ENCODE measurements at places on chromosomes 11 and 22.

GRCh38 chr11:130064596-130064995 lies 5.1 kb upstream of the APLP2 start:
- no peak for DNase-seq

DNA sequence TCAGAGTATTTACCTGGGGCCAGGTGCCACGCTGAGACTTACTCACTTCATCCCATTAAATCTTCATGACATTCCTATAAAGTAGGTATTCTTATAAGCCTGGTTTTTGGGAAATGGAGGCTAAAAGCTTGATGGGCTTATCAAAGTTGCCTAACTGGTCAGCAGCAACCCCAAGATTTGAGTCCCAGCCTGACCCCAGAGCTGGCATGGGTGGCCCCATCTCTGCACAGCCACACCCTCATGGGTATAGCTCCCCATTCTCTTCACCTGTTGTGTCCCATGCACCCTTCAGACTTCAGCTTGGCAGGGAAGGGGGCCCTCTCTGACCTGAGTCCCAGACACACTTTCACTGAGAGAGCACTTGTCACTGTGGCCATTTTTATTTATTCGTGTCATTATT lies 37.4 kb upstream of the TP53I11 start:
- DNase-seq, result no peak

DNA sequence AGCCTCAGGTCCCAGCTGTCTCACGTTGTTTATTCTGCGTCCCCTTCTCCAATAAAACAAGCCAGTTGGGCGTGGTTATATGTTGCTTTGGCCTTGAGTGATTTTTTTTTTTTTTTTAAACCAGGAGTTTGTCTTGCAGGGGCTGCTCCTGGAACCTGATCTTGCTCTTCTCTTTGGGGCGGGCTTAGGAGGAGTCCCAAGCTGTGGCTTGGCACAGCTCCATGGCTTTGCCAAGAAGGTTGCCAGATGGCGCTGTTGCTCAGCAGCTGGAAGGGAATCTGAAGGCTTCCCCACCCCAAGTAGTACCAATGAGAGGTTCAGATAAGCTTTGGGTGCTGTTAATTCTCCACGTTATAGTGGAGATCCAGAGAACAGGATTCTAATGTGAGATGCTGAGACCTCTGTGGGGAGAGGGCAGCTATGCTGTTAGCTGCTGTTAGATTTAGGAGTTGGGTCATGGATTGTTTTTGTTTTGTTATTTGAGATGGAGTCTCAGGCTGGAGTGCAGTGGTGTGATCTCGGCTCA lies 2.0 kb upstream of the FERMT3 start:
- DNase-seq, result peak; percentile 81

- DNase-seq, result no peak
These were observed 577 bp upstream of the DKK3 start for GRCh38 chr11:12008790-12009616.

DNA sequence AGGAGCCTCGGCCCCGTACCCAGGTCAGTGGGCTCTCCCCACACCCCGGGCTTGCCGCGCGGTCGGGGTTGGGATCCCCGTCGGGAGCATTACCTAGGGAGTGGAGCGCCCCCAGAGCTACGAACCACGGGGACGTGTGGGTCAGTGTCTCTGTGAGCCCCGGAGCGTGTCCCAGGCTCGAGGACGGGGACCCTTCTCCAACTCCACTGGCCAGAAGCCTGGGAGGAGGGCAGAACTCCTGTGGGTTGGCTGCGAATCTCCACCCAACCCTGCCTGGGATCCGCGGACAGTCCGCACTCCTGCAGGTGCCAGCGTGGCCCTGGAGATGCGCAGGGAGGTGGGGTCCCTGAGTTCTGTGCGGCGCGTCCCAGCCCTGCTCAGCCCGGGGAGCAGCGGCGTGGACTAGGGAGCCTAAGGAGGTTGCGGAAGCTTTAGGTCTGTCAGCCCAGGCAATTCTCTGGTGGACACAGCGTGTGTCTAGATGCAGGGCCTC lies 346 bp downstream of the PPFIBP2 start:
- peak; percentile 11 for DNase-seq

- no peak for DNase-seq
These were observed 4.7 kb downstream of the KCNE3 start for GRCh38 chr11:74462631-74463030.

- no peak for DNase-seq
These were observed 1.3 kb upstream of the UCP2 start for GRCh38 chr11:73983741-73984538.

GRCh38 chr11:107816028-107816427 lies 42.6 kb downstream of the SLC35F2 start:
- DNase-seq, result no peak

- DNase-seq, result no peak
These were observed 15.1 kb downstream of the LTO1 start for GRCh38 chr11:69660001-69660500.

GRCh38 chr11:82315093-82315492 lies 418.6 kb downstream of the FAM181B start:
- no peak for DNase-seq

GRCh38 chr11:78216571-78217287 lies 28.0 kb downstream of the USP35 start:
- no peak for DNase-seq

DNA sequence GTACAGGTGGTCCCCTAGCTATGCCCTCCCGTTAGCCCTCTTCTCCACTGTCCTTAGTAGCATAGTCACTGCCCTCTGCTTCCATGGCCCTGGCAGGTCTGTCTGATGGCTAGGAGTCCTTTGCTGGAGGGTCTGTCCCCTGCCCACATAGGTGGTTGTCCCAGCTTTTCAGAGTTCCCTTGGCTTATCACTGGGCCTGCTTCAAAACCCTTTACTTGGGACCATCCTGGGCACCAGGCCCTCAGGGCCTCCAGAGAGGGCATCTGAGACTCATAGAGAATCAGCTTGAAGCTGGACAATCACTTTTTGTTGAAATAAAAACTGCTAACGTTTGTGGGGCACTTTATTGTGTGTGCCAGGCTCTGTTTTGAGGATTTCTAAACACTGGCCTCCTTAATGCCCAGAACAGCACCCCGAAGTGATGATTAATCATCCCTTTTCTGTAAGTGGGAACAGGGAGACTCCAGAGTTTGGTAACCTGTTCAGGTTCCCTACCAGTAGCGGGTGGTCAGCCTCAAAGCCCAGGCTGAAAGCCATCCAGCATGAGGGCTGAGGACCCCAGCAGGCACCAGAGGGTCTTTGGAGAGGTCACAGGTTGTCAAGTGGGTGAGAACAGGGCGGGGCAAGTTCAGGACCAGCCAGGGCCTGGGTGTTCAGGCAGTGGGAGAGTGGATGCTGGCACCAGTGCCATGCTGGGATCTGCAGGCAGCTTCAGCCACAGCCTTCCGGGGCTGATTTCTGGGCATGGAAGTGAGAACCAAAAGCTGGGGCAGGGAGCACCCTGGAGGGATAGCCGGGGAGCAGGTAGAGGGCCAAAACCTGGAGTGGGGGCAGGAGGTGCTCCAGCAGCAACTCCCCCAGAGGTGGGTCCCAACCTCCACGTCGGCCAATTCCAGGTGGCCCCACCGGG lies 495 bp upstream of the KCNK4 start:
- DNase-seq, result no peak

DNA sequence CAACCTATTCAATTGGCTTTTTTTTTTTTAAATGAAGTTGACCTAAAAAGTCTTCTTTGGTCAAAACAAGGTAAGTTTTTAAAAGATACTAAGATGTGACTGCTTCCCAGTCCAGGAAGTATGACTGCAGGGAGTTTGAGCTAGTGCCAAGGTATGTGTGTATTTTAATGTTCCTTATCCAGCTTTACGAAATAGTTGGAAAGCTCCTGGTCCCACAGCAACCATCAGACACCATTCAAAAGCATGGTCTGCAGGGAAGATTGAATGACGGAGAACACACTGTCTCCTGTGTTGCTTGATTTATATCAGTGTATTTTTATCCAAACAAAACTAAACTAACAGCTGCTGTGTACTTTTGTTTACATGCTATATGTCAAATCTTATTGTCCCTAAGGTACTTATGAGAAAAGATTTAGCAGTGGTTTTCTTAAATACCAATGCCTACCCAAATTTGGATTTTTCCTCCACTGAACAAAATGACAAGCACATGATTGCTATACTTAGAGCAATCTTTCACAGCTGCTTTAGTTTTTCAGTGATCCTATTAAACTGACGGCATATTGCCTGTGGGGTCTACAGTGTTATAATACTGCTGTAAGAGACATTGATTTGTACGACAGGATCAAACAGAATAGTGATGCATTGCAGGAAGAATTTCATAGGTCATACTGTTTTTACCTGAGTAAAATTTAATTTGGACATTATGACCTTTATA lies 122.9 kb downstream of the DCDC1 start:
- no peak for DNase-seq

DNA sequence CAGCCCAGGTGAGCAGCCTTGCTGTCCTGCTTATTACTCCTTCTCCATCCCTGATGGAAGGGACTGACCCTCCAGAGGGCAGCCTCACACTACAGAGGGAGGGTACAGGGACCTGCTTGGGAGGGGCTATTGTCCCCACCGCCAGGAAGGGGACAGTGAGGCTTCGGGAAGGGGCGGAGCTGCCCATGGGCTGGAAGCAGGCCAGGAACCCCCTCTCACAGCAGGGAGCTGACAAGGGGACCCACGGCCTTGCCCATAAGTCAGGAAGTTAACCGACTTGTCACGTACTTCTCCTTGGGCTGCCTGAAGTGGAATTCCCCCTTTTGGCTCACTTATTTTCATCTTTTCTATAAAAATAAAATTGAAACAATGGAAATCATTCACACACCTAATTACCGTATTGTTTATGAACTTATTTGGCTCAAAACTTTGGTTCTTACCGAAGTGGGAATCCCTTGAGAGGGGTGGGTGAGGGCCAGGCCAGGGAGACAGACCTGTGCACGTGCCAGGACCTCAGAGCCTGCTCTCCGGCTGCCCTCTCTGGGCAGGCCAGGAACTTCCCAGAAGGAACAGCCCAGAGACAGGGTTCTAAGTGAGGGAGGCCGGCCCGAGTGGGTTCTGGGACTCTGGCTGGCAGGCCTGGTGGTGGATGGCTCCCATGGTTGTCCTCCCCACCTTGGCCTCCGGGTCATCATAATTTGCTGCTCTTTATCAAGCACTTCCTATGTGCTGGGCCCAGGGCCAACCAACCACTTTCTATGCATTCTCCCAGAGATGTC lies 5.8 kb downstream of the MGAT3 start:
- DNase-seq, result no peak

GRCh38 chr11:28763151-28763550 lies 655.0 kb downstream of the METTL15 start:
- DNase-seq, result no peak

- no peak for DNase-seq
These were observed 80.9 kb downstream of the INSC start for GRCh38 chr11:15195454-15196200.

- no peak for DNase-seq
These were observed 74.3 kb downstream of the MYEOV start for GRCh38 chr11:69368119-69368880.

- no peak for DNase-seq
These were observed 16.8 kb upstream of the MUC6 start for GRCh38 chr11:1053121-1053901.

GRCh38 chr11:113043698-113044097 lies 82.5 kb downstream of the NCAM1 start:
- no peak for DNase-seq

GRCh38 chr11:3747704-3748103 lies 49.6 kb downstream of the NUP98 start:
- no peak for DNase-seq

DNA sequence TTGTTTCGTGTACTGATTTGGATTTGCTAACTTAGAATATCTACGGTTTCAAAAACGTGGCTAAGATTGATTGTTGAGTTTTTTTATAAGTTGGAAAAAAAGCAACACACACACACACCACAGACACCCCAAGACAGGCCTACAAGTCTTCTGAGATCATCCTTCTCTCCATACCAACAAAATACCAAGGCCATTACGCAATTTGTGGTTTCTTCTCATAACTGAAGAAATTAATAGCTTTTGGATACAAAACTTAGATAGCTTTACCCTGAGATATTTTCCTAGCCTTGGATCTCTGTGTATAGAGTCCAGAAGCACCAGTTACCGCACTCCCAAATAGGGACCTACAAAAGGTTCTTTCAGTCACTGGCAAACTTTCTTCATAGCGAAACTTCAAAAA lies 113.6 kb downstream of the SIK3 start:
- DNase-seq, result no peak

GRCh38 chr11:112113539-112114457 lies 27.1 kb downstream of the SDHD start:
- DNase-seq, result no peak

DNA sequence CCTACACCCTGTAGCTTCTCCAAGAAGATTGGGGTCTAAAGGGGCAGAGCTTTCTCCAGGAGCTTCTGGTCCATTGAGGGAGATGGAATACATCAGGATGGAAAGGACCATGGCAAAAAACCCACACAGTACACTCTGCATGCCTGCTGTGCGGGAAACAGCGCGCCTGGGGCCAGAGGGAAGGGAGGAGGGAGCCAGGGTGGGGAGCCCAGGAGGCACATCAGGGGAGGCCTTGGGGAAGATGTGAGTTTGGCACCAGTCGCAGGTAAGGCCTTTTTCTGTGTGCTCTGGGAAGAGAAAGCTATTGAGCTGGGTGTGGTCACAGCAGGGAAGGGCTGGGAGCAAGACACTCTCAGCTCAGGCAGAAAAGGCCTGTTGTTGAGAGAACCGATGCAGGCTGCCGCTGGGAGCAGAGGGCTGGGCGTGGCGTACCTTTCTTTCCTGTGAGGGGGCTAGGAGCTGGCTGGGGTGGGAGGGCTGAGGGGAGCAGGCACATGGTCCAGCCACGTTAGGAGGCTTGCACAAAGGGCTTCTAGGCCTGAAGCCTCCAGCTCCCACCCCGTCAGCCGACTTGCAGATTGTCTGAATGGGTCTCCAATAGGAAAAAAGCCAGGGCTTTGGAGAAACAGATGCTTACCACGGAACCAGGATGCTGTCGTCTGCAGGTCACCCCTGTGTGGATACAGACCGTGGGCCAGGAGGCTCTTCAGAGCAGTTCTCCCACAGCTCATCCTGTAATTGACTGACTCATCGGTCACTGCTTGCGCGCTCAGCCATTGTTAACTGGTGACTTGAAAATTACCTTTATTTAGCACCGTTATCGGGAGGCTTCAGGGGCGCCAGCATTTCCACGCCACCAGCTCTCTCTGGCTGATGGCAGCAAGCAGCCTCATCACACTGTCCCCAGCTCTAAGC lies 237.3 kb downstream of the ST3GAL4 start:
- no peak for DNase-seq

DNA sequence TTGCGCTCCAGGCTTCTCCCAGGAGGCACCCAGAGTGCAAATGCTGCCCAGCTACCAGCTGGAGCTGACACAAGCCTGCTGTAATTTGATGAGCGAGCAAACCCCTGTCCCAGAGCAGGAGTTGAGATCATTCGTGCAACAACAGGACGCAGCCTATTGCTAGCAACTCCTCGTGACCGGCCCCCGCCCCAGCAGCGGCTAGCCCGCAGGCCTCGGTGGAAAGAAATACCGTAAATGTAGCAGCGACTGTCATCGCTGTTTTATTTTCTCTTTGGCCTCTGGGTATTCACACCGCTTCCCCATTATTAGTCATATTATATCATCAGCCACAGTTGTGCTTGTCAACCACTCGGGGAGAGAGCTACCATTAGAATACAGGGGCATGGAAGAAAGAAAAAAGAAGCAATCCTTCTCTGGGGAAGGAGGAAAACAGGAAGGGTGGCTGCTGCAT lies 59.2 kb upstream of the ATXN10 start:
- no peak for DNase-seq
